ENCODE measurements at places on chromosomes 5 and 9. TPM values are rescaled to one million over a fixed set of nuclear protein-coding genes. Genes with fewer than 3 reads are reported as not detected.
A peak's percentile ranks its signal among the peaks of the same experiment; 100 is the strongest.

DNA sequence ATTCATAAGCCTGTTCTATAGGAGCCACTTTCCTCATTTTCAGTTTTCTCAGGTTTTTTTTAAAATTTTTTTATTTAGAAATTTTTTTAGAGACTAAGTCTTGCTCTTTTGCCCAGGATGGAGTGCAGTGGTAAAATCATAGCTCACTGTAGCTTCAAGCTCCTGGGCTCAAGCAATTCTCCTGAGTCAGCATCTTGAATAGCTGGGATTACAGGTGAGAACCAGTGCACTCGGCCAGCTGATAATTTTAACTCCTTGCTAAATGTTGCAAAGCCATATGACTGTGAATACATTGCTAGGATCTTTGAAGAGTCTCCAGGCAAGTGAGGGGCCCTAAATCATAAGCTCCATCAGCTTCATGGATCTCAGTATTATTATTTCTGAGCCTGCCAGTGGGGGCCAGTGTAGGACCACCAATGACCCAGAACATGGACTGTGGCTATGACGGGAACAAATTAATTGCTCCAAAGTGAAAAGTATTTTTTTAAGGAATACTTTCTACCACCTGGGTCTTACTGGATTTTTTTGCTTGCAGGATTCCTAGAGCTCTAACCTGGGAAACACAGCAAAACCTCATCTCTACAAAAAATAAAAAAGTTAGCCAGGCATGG, 5.7 kb upstream of the GAPVD1 start:
- ATAC-seq: no peak

DNA sequence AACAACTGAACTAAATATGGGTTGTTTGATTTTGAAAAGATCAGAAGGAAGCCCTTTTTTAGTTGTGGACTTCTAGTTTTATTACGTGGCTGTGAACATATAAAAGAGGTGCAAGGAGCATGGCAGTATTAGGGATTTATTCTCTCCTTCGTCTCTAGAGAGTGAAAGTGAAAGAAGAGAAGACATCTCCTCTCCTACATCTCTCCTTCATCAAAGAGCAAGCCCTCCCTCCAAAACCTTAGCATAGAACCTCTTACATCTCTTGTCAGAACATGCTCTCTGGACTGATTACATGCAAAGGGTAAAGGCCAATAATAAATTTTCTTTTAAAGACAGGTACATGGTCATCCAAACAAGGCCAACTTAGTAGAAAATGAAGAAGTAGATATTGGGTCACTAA, 184.3 kb upstream of the IRX1 start:
- no peak for ATAC-seq

- no peak for ATAC-seq
These were observed 120.4 kb upstream of the RFX3 start for GRCh38 chr9:3646226-3646625.

DNA sequence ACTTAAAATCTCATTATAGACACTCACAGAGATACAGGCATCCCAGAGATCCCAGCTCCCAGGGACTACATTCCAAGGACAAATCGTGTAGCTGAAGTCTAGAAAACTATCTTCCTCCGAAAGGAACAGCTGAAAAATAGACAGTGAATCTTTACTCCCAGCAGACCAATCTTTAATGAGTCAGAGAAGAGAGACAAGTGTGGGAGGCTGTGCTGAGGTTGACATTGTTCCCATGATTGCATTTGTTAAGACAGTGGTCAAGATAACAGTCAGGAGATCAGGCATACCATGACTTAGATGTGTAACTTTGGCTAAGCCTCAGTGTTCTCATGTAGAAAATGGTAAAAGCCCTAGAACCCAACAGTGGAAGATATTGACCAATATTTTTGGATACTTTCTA, 120.7 kb downstream of the PAPPA start:
- ATAC-seq: no peak

DNA sequence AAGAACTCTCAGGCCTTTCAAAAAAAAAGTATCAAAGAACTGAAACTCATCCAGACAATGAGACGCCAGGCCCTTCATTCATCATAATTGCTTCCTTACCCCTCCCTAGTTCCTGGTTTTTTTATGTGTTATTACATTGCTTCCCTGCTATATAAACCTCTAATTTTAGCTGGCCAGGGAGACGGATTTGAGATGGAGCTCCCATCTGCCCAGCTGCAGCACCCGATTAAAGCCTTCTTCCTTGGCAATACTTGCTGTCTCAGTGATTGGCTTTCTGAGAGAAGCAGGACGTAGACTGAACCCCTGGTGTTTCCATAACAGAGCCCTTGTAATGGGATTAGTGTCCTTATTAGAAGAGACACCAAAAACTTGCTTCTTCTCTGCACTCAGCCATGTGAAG, 62.4 kb downstream of the BARX1 start:
- ATAC-seq: no peak

- ATAC-seq: no peak
These were observed 69.0 kb downstream of the ADAMTS16 start for GRCh38 chr5:5209089-5209488.

GRCh38 chr5:2014058-2014610, 131.4 kb upstream of the IRX4 start:
- no peak for ATAC-seq

GRCh38 chr5:172545291-172545801, 91.0 kb upstream of the SH3PXD2B start:
- no peak for ATAC-seq

DNA sequence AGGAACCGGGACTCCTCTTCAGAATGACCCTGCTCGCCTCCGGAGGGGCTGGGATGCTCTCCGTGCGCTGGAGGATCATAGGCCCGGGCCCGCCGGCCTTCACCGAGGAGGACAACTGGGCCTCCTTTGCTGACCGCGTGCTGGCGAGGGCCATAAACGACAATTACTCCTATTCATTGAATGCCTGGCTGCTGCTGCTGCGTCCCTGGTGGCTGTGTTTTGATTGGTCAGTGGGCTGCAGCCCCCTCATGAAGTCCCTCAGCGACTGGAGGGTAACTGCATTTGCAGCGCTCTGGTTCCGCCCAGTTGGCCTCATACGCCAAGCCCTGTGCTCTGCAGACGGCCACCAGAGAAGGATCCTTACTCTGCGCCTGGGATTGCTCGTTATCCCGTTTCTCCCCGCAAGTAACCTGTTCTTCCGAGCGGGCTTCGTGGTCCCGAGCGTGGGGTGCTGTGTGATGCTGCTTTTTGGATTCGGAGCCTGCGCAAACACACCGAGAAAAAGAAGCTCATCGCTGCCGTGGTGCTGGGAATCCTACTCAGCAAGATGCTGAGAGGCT, 16.6 kb downstream of the OR2V1 start:
- ATAC-seq: no peak

DNA sequence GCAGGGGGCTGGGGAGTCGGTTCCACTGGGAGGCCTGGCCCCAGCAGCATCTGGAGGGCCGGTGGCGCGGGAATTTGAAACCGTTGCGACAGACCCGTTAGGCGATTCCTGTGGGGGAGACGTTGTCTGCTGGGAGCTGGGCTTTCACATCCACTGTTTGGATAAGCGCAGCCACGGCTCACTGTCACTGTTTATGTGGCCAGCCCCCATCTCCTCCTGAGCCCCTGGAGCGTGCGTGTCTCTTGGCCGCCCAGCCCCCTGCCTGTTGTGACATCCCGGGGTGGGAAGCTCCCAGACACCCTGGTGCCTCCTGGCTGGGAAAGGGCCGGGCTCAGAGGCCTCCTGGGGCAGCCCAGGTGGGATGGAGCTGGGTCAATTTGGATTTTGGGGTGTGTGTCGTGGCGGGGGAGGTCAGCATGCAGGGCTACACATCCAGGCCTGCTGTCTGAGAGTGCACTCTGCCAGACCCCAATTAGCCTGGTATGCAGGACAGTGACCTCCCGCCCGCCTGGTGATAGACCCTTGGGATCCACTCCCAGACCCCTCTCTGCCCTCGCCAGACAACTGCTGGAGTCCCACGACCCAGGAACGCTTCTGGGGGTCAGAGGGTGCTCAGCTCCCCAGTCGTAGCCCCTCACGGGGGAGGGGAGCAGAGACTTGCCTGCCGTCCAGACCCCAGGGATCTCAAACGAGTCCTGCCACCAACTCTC, 62.0 kb upstream of the RNU6ATAC start:
- ATAC-seq: peak; percentile 61

GRCh38 chr5:78992146-78992545, 7.0 kb upstream of the ARSB start:
- no peak for ATAC-seq

DNA sequence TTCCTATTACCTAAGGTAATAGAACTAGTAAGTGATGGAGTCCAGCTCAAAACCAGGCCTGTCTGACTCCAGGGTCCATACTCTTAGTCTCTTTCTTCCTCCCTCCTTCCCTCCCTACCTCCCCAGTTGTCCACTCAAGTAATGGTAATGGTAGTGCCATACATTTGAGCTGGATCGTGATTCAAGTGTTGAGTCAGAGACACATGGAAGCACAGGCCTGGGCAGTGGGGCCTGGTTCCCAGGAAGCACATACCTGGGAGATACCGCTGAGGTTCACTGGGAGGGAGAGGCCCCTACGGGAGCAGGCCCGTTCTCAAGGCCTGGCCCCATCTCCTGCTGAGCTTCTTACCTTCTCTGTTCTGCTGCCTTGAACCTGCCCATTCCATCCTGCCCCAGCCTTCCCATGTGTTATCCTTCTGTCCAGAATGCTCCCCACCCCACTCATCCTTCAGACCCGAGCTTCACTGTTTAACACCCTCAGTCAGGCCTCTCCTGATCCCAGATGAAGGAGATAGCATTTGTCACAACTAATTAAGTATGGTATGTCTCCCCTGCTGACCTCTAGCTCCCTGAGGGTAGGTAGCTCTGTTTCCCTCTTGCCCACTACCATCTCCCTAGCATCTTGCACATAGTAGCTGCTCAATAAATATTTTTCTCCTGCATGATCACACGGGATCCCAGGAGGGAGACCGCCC, 13.8 kb downstream of the URM1 start:
- no peak for ATAC-seq

DNA sequence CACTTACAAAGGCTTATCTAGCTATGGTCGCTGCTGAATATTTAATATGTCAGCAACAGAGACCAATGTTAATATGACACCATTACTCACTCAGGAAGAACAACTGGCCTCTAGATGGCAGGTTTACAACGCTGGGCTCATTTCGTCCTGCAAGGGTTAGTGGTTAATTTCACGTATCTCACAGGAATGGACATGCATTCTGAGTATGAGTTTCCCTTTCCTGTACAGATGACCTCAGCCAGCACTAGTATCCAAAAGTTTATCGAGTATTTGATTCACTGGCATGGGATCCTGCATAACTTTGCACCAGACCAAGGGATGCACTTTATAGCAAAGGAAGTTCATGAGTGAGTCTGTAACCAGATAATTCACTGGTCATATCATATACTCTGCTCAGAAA, 8.7 kb upstream of the TRPC7 start:
- ATAC-seq: no peak

DNA sequence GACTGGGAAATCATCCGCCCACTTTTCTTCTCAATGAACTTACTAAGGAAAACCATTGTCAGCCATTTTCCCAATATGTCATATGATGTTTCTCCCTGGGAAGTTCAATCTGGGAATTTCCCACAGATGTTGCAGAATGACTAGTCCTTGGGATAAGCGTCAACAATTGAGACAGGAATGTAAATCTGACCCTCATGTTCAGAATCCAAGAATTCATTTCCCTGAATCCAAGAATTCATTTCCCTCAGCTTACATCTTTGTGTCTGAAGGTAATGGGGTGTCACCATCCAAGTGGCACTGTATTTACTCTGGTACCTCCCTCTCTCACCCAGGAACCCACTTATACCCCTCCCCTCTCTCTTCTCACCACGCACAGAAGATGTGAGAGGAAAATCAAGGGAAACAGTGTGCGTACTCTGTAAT, 7.4 kb downstream of the KLF9 start:
- ATAC-seq: no peak

- ATAC-seq: no peak
These were observed 4.6 kb downstream of the RALGPS1 start for GRCh38 chr9:126919193-126919592.

- ATAC-seq: no peak
These were observed 20.5 kb downstream of the PTGES2 start for GRCh38 chr9:128106940-128107467.

DNA sequence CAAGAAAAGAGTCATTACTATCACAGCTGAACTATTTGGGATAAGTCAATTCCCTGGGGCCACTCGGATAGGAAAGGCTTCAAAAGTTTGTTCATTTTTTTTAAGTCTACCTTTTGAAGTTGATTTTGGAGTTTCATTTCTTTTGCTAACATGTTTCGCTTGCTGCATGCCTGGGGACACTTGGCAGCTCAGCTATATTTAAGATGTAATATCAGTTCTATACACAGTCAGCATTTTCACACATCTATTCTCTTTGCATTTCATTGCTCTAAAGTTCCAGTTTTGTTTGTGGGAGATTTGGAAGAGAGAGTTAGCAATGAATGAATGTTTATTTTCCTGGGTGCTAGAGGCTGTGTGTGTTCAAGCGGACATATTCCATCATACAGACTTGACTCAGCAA, 445.2 kb upstream of the GRAMD2B start:
- ATAC-seq: no peak

DNA sequence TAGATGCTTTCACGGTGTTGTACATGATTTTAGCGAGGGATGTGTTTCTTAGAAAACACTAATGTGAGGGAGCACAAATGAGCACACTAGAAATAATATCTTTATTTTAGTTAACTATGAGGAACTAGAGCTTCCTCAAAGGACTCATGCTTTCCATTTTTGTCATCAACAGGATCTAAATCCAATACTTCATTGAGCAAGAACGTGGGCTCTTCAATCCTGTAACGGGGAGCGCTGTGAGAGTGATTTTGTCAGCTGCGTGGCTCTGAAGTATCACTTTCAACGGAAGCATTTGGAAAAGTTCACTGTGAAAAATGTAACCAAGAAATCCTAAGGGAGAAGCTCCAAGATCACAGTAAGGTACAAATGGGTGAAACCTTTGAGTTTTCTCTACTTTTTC, 93.2 kb downstream of the LIX1 start:
- ATAC-seq: no peak

DNA sequence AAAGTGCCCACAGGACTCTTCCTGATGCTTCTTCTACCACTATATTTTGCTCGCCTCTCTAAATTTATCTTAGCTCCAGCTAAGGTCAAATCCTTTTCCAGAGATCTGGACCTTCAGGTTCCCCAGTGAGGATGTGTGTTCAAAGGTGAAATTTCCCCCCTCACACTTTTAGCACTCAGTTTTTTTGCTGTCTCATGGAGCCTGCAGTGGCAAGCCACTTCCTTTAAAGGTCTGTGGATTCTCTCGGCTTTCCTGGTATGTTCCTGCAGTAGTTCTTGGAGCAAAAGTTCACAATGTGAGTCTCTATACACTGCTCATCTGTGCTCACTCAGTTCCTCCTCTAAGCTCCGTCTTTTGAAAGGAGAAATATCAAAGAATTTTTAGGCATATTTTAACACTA, 181.4 kb downstream of the LURAP1L start:
- no peak for ATAC-seq

GRCh38 chr5:151020304-151021110, at the start of gene GPX3:
Gene GPX3 (plus strand): TSS chr5:151020591. CDS start chr5:151020655, 64 bp downstream.
- ATAC-seq: peak; percentile 98

Gene ANXA2R
- total RNA-seq: 1.3 TPM

Gene PDCD1LG2
- 2.0 TPM for total RNA-seq

Gene DDX4
- total RNA-seq: 0.55 TPM

Gene TAF11L5
- total RNA-seq: not detected

Gene FOXI1
- 0.13 TPM for total RNA-seq

Gene ANKRD34B
- 0.16 TPM for total RNA-seq

Gene MAN1B1
- total RNA-seq: 55.3 TPM

Gene TRAF1
- 0.54 TPM for total RNA-seq

Gene SVEP1
- 2.2 TPM for total RNA-seq

Gene IRX1
- total RNA-seq: 7.0 TPM

Gene BNC2
- total RNA-seq: 42.8 TPM
